ENCODE measurements at places on chromosomes 11 and 22.

DNA sequence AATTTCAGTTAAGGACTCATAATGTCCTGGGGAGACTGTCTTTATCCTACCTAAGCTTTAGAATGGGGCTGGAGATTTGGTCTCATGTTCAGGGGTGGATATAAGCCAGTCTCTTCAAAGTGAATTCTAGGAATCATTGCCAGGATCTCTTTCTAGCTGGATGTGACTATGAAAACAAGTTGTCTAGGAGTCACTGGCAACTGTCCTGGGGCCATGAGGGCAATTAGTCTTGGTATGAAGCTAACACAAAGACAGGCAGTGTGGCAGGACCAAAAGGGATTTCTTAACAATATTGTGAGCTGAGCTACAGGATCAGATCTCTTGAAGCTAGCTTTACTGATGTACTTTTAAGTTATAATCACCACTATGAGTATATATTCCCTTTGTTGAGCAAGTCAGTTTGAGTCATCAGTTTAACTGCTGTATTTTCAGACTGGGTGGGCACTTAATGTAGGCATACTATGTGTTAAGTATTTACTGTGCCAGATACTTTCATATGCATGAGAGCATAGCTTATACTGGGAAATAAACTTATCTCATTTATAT, 390.0 kb upstream of the CCDC90B start:
- DNase-seq: no peak

- DNase-seq: no peak
Measured at GRCh38 chr11:57903441-57904123, 120.1 kb upstream of the OR9Q1 start.

DNA sequence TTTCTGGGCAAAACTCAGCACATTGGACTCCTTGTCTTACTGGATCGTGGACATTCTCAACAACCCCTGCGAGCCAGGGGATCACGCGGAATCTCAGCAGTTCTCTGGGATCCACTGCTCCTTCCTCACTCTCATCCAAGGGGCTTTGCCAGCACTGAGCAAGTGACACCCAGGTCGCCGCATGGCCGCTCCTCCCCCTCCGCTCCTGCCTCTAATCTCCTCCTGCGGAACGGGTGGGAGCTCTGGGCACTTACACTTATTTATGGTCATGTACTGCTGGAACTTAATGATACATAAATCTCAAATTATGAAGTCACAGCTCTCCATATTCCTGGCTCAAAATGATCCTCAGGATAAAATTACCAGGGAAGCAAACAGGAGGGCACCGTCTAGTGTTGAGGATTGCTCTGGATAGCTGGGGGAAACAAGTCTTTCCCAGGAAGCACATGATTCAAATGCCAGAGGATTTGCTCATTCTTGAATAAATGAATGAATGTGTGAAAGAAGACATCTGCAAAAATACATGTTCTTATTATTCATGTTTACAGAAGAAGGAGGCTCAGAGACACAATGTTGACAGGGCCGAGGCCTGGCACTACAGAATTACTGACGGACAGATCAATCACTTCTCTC, 1077.3 kb downstream of the TBC1D22A start:
- no peak for DNase-seq

DNA sequence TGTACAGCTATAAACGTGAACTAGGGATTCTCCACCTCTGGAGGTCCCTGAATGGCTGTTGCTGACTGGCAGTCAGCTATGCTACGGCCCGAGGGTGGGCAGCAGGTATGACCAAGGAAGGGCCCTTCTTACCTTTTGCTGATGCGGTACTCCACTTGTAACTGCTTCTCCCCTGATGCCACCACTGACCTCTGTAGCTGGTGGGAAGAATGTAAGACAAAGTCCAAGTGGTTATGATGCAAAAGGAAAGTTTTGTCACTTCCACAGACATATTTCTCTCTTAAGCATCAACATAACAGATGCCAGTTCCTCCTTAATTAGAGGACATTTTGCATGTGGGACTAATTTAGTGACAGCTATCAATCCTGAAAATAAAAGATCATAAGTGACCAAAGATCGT, 32.2 kb downstream of the P4HA3 start:
- DNase-seq: no peak

DNA sequence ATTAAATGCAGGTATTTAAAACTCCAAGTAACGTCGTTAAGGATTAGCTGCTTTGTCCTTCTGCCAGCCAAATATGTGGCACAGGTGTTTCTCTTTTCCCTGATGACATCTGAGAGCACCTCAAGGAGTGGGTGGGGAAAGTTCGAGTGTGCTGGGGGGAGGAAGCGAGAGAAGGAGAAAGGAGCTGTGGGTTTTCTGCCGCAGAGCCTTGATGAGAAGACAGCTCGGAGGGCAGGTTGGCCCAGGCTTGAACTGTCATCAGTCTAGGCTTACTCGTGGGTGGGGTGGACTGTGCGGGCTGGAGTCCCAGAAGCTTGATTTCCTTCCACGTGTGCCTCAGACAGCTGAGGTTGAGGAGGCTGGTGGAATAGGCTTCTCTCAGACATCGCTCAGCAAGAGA, 15.2 kb upstream of the SORL1-AS1 start:
- peak; percentile 71 for DNase-seq

DNA sequence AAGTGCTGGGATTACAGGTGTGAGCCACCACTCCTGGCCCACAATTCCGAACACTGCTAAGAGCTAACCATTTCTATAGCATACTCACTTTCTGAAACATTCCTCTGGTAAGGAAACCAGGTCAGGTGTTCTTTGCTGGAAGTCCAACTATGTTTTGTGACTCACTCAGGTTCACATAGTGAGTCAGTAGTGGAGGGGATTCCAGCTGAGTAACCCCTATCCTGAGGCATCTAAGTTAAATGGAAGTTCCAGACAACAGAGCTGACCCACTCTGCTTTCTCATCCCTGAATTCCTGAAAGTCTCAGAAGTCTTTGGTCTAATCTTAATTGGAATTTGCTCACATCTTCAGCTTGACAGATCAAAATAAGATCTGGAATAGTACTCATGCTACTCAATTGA, 3.0 kb upstream of the CHRNA10 start:
- no peak for DNase-seq

Measured in stimulated activated CD8-positive, alpha-beta memory T cell treated with anti-CD3 and anti-CD28 coated beads, Interleukin-4, amount 100 ng/mL, for 24 hours (primary cell).